ENCODE measurements at places on chromosomes 4 and X.

GRCh38 chr4:140344101-140344500 lies 29.3 kb upstream of the SCOC start:
- peak; percentile 64 for DNase-seq

- no peak for DNase-seq
Measured at GRCh38 chrX:13932416-13932815, 97.3 kb downstream of the GEMIN8 start.

GRCh38 chr4:43757147-43757546 lies 691.5 kb downstream of the KCTD8 start:
- DNase-seq = peak; percentile 2

- DNase-seq = peak; percentile 36
Measured at GRCh38 chrX:47093248-47093647, 15.0 kb downstream of the RGN start.

DNA sequence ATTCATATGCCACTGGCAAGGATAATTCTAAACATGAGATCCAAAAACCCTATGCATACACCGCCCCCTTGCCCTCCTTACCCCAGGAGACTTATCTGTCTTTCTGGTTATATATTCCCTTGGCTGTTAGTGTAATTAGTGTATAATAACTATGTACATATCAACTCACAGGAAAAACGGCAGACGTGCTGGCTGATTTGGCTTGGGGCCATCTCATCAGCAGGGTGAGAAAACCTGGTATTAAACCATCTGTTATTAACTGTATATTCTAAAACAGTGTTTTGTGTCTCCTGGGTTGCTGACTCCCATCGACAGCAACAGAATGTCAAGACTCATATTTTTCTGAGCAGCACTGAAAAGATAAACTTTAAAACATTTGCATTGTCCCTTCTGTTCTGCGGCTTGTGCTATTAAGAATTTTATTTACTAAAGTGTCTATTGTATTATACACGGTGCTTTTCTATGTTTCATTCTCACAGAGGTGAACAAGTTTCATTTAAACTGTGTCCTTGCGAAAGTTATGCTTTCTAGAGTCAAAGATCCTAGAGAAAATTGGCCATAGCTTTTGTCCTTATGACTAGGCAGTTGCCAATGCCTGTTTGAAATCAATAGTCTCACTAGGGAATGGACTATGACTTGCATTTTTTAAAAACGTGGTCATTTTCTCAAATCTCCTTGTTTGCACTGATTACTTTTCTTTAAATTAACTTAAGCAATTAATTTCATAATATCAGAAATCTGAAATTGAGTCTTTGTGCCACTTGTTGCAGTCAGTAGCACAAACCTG lies 211.5 kb upstream of the MID1 start:
- no peak for DNase-seq

DNA sequence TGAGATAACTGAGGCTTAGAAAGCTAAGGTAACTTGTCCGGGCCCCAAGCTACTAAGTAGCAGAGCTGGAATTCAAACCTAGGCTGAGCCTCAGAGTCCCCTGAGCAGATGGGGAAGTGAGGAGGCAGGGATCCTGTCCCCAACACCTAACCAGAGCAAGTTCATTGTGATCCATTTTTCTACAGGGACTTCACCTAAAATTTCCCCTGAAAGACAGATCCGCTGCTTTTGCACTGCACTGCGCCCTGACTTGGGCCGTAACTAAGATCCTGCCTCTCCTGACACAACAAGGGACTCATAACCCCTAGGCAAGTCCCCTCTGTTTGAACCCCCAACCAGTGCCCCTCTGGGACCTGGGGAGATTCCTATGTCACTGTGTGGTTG lies 25.6 kb upstream of the MTM1 start:
- no peak for DNase-seq

- no peak for DNase-seq
Measured at GRCh38 chr4:115675719-115676118, 562.3 kb upstream of the NDST4 start.

DNA sequence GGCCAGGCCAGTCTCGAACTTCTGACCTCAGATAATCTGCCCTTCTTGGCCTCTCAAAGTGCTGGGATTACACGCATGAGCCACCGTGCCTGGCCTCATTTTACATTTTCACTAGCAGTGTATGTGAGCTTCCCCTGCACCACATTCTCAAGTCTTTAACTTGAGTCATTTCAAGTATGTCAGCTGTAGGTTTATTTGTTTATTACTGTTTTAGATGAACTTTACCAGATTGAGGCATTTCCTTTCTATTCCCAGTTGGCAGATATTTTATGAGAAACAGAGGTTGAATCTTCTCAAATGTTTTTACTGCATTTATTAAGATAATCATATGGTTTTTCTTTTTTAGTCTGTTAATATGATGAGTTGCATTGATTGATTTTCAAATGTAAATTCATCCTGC lies 114.6 kb upstream of the SH3RF1 start:
- no peak for DNase-seq

DNA sequence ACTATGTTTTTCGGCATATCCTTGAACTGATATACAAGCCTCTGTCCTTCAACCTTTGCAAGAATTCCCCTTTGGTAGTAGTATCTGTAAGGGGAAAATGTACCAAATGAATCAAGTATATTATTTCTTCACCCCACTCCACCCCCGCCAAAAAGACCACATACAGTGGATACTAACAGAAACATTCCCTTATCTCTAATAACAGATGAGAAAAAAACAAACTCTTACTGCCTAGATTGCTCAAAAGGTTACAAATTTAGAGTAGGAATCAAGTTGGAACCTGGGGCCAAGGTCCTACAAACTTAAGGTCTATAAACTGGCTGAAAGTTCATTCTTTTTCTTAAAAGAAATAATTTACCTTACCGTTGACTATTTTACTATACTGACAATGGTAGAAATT lies 45.0 kb downstream of the NOCT start:
- no peak for DNase-seq

DNA sequence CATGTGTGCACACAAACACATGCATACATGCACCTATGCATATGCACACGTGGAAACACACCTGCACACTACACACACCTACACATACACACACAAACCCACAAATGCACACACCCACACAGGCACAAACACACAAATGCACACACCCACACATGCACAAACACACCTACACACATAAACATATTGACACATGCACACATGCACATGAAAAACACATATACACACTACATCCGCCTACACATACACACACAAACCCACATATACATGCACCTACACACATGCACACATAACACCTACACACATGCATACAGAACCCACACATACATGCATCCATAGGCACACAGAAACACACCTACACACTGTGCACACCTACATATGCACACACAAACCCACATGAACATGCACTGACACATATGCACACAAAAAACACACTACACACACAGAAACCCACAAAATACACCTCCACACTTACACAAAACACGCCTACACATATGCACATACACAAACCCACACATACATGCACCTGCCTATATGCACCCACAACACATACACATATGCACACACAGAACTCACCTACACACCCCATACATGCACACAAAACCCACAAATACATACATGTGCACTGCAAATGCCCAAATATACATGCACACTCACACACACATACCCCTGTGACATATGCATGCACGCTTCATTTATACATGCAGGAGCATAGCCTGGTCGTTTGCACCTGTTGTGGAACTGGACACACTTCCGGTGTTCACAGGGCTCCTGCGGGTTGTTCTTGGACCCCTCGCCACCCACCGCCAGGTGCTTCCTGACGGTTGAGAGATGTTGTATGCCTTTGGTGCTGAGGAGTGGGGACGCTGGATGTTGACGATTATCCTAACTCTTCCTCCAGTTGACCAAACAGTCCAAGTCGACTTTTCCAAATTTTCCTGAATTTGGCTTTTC lies 22.1 kb downstream of the CD99 start:
- DNase-seq = no peak

GRCh38 chr4:188016754-188017153 lies 21.2 kb downstream of the ZFP42 start:
- DNase-seq = peak; percentile 11

- no peak for DNase-seq
Measured at GRCh38 chr4:168720396-168720900, 223.6 kb downstream of the PALLD start.

- no peak for DNase-seq
Measured at GRCh38 chr4:84579403-84579776, 3.5 kb upstream of the CDS1 start.

GRCh38 chr4:7786517-7786916 lies 153.1 kb downstream of the AFAP1 start:
- no peak for DNase-seq

DNA sequence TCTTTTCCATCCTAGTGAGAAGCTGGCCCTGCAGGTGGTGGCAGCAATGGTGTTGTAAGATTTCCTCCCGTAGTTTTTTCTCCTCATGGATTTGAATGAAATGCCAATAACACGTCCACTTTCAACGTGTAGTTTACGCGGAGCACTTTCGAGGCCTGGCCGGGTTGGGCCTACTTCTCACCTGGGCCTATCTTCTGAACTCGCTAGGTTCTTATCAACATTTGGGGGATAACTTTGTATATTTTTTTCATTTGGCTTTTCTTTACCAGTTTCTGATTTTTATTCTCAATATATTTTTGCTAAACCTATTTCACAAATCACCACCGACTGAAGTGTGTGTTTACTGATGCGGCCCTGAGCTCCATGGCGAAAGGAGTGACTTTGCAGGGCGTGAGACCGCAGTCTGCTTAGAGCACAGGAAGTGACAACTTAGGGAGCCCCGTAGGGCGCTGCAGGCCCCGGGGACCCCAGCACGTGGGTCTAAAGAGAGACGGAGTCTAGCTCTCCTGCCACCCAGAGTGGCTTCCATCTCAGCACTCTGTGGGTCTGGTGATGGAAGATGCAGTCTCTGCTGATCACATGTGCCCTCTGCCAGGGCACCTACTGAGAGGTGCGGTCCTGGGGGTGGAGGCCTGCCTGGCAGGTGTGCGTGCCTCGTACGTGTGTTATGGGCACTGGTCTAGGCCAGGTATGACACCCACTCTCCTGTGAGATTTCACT lies 29.1 kb downstream of the NELFA start:
- DNase-seq = no peak

DNA sequence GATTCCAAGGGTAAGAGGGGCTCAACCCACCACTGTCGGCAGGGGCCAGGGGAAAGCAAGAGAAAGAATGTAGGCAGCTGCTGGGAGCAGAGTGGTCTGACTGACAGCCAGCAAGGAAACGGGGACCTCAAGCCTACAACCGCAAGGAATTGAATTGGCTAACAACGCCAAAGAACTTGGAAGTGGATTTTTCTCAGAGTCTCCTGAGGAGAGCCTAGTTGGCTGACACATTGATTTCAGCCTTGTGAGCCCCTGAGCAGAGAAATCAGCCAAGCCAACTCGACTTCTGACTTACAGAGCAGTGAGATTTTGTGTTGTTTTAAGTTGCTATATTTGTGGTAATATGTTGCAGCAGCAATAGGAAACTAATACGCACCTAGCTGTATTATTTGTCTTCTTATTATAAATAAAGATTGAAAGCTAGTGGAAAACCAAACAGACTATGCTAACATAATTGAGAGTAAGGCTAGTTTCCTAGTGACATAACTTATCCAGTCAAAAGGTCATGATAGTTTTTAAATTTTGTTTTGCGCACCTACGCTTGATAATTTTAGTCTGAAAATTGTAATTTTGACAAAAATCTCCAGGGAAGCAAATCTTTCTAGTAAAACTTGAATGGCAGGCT lies 145.8 kb upstream of the HCCS start:
- no peak for DNase-seq

GRCh38 chr4:142909908-142910307 lies 63.8 kb upstream of the INPP4B start:
- no peak for DNase-seq

GRCh38 chrX:130039847-130040246 lies 57.4 kb downstream of the BCORL1 start:
- no peak for DNase-seq

GRCh38 chr4:99723612-99724011 lies 66.0 kb upstream of the C4orf54 start:
- peak; percentile 78 for DNase-seq

- no peak for DNase-seq
Measured at GRCh38 chr4:26474551-26474950, 15.7 kb downstream of the CCKAR start.

DNA sequence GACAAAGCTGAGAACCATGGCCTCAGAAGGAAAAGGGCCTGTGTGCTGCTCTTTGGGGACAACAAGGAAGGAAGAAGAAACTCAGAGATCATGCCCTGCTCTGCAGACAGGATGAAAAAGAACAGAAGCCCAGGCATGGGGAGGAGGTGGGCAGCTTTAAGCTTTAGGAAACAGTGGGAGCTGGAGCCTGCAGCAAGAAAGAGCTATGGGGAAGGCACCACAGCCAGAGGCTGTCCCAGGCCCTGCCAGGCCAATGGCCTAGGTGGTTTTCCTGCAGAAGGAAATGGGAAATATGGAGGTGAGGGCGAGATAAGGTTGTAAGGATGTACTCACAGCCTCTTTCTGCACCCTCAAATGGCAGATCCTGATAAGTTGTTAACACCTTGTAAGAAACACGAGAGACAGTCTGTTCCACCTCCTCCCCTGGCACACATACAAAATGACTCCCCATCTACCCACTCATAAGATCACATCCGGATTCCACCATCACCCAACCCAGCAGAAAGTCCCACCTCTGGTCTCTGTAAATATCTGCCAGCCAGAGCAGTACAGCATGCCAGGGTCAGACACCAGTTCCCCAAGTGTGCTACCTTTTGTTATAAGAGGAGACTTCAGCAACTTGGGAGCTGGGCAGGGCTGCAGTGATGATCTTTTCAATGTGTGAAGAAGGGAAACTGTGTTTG lies 105.2 kb downstream of the RTL5 start:
- DNase-seq = peak; percentile 16

DNA sequence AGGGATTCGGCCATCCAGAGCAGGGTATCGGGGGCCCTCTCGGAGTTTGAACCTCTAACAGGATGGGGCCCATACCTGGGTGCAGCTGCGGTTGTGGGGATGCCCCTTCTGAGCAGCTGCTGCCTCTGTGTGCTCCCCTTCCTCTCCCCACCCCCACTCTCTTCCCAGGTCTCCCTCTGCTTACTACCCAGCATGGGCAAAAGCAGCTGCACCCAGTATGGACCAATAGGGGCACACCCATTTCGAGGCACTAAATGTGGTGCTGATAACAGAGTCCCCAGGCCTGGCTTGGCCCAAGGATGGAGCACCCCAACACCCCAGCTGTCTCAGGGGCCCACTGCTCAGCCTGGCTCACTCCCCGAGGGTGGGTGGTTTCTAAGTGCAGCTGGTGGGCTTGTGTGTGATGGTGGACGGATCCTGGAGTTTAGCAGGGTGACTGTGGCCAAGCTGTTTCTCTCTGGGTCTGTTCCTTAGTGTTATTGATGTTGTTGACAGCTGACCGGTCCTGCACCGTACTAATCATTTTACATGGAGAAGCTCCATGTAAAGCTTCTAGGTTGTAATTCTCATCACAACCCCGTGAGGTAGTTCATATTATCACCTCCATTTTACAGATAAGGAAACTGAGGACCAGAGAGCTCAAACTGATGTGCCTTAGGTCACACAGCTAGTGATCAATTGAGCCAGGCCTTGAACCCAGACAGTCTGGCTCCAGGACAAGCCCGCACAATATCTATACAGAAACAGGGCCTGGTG lies 13.1 kb upstream of the KIAA0232 start:
- no peak for DNase-seq

GRCh38 chr4:71635139-71635748 lies 148.6 kb downstream of the GC start:
- peak; percentile 10 for DNase-seq

All from amniotic epithelial cell (primary cell).